ENCODE measurements at places on chromosomes 4 and X.

DNA sequence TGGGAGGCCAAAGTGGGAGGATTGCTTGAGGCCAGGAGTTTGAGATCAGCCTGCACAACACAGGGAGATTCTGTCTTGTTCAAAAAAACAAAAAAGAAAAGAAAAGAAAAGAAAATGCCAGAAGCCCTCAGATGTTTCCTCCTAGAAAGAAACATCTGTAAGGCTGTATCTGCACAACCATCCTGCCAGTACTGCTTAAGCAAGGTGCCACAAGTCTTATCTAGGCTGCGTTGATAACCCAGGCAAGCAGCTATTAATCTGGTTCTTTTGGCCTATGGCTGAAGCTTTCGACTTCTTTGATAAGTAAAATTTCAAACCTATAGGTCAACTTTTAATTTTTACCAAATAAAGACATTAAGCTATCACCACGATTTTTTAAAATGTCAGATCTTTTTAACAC, 3.1 kb downstream of the COX18 start:
- DNase-seq: no peak

GRCh38 chr4:73713650-73714049, 26.7 kb upstream of the CXCL8 start:
- no peak for DNase-seq

DNA sequence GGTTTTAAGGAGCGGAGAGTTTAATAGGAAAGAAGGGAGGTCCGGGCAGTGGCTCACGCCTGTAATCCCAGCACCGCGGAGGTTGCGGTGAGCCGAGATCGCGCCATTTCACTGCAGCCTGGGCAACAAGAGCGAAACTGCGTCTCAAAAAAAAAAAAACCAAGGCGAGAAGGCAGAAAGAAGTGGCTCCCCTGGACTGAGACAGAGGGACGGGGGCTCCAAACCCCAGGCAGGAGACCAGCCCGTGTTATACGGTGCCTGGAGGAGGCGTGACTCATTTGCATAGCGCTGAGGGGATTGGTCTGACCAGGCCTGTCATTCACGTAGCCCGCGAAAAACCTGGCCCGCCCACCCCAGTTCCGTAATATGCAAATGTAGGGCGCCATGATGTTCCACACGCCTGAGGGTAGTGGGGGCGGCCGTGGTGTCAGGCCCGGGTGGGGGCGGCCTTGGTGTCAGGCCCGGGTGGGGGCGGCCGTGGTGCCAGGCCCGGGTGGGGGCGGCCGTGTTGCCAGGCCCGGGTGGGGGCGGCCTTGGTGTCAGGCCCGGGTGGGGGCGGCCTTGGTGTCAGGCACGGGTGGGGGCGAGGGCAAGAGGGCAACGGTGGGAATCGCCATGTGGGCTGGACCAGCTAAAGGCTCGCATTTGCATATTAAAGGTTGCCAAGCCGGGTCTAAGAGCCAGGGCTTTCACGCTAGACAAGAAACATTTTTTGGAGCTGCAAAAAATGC, 2.1 kb downstream of the PLCXD1 start:
- DNase-seq: peak; percentile 96

- DNase-seq: peak; percentile 33
These were observed at the start of gene DUSP9 for GRCh38 chrX:153646620-153647373. Gene DUSP9 (plus strand): TSS chrX:153647203. CDS start chrX:153647954, 751 bp downstream.

GRCh38 chrX:137297167-137297566, 263.4 kb upstream of the GPR101 start:
- DNase-seq: no peak

DNA sequence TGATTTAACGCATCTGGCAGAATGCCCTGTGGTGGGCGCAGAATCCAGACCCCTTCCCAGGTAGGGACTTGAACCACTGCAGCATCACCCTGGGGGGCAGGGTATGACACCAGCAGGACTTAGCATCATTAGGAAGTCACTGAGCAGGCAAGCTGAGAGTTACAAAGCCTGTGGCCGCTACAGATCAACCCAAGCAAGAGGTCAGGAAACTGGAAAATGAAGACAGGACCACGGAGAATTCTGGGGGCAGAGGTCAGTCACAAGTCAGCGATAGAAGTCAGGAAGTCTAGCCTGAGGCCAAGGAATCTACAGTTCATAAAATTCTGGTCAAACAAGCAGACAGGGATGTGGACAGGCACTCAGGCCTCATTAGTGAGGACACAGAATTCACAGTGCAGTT, 108.4 kb downstream of the CHIC2 start:
- DNase-seq: no peak
